ENCODE measurements at places on chromosomes 6 and 20. TPM values are rescaled to one million over a fixed set of nuclear protein-coding genes. Genes with fewer than 3 reads are reported as not detected.

Gene TRIM40
- total RNA-seq, result not detected

Gene WFDC5
- total RNA-seq, result not detected

Gene BFSP1
- 1.4 TPM for total RNA-seq

- no peak for DNase-seq
- no peaks in the 10 kb centered on the region for H3K4me1 ChIP-seq
- no peak overlapping the region for H3K27ac ChIP-seq
- no peaks in the 10 kb centered on the region for H3K36me3 ChIP-seq
Measured at GRCh38 chr6:69069881-69070280, 434.8 kb downstream of the ADGRB3 start.

- no peaks in the 10 kb centered on the region for H3K36me3 ChIP-seq
- DNase-seq, result no peak
- no peak overlapping the region for H3K4me3 ChIP-seq
- H3K27ac ChIP-seq, result no peak overlapping the region
Measured at GRCh38 chr6:54183616-54184015, 72.4 kb downstream of the MLIP start.

DNA sequence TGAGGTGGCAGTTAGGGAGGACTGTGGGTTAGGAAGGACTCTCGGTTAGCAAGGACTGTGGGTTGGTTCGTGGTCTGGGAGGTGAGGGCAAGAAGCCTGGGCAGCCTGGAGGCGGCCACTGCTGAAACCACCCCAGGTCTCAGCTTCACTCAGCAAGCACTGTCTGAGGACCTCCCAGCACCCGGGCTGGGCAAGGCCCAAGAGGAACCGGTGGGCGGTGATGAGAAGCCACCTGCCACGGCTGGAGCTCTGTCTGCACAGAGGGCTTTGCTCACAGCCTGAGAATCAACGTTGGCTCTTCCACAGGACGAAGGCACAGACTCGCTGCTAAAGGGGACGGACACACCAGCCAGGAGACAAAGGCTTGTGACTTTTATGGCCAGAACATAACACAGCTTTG lies 69.3 kb downstream of the DACT2 start:
- no peak for DNase-seq
- no peak overlapping the region for H3K4me3 ChIP-seq
- no peak overlapping the region for H3K27ac ChIP-seq

GRCh38 chr6:119749335-119749734 lies 399.8 kb upstream of the MAN1A1 start:
- H3K4me3 ChIP-seq, result no peak overlapping the region
- H3K36me3 ChIP-seq, result no peaks in the 10 kb centered on the region
- no peaks in the 10 kb centered on the region for H3K27me3 ChIP-seq
- H3K4me1 ChIP-seq, result no peaks in the 10 kb centered on the region
- DNase-seq, result no peak

DNA sequence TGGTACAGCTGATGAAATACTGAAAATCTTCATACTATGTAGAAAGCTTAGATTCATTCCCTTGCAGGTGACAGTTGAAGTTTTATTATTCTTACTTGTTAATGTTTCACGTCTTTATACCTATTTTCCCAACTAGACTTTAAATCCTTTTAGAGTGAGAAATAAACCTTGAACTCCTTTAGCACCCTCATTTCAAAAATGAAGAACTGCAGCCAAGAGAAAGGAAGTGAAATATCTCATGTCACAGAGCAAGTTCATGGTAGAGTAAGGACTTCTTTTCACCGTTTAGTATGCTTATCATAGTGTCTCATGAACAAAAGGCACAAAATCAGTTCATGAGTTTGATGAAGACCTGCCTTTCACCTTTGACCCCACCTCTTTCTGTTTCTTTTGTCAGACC lies 38.5 kb downstream of the ORC3 start:
- no peak overlapping the region for H3K4me3 ChIP-seq
- H3K4me1 ChIP-seq, result peaks cover 3% of the 10 kb centered on the region
- H3K27me3 ChIP-seq, result no peaks in the 10 kb centered on the region
- no peak overlapping the region for H3K27ac ChIP-seq
- DNase-seq, result no peak
- H3K36me3 ChIP-seq, result no peaks in the 10 kb centered on the region

- H3K4me1 ChIP-seq, result peaks cover 10% of the 10 kb centered on the region
- H3K36me3 ChIP-seq, result no peaks in the 10 kb centered on the region
- H3K27me3 ChIP-seq, result peaks cover 36% of the 10 kb centered on the region
- peak; percentile 25 for DNase-seq
- no peak overlapping the region for H3K4me3 ChIP-seq
Measured at GRCh38 chr20:62636446-62636845, 5.9 kb upstream of the SLCO4A1 start.

GRCh38 chr6:145830612-145831011 lies 16.0 kb upstream of the FBXO30 start:
- DNase-seq, result no peak
- H3K36me3 ChIP-seq, result no peaks in the 10 kb centered on the region
- H3K27me3 ChIP-seq, result no peaks in the 10 kb centered on the region
- H3K4me1 ChIP-seq, result peaks cover 12% of the 10 kb centered on the region

Measured in heart right ventricle (tissue), 16 donors.